ENCODE measurements at places on chromosomes 6 and 20.

DNA sequence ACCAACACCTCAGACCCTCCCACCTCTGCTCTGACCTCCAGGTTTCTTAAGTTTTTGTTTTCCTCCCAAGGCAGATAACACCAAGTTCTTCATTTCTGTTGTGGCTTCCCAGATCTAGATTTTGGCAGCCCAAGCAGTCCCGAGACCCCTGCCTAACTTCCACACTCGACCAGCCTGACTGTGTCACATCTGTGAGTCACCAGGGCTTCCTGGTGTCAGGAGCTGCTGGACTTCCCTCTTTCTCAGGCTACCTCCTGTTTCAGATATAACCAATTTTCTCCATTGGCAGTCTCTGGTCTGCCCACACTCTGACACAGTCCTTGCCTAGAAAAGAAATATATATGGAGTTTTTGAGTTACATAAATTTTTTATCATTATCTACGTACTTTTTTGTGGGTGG lies 46.1 kb upstream of the CCN6 start:
- DNase-seq = no peak

- no peak for DNase-seq
Observed at GRCh38 chr6:25270559-25270958, 8.6 kb upstream of the CARMIL1 start.

DNA sequence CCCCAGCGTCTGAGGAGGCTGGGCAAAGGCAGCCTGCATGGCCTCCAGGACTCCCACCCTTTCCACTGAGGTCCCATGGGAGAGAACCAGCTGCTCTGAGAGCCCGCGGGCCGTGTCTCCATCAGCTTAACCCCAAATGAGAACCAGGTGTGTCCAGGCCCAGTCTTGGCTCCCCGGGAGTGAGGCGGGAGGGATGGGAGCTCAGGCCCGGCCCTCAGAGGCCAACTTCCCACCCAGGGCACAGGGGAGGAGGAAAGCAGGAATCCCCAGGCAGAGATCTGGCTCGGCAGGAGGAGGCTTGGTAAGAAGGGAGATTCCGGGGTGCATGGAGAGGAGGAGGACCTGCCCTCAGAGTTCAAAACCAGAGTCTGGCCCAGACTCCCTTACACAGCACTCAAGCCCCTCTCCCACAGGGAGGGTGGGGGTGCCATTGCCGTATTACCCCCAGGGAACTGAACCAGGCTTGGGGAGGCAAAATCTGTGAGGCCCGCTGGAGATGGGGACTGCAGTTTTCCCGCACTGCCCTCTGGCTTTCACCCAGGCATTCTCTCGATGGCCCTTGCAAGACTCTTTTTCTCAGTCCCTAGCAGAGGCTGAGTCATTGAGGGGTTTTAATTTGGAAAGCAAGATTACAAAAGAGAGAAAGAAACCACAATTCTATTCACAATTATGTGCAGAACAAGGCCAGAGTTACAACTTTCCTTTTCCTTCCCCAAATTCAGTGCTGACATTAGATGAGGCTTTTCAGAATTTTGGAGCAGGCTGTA lies 17.1 kb downstream of the FOXF2 start:
- no peak for DNase-seq

- no peak for DNase-seq
Observed at GRCh38 chr6:13180538-13180937, 147.8 kb downstream of the TBC1D7 start.

GRCh38 chr6:112842330-112842685 lies 495.2 kb downstream of the RFPL4B start:
- DNase-seq = no peak

DNA sequence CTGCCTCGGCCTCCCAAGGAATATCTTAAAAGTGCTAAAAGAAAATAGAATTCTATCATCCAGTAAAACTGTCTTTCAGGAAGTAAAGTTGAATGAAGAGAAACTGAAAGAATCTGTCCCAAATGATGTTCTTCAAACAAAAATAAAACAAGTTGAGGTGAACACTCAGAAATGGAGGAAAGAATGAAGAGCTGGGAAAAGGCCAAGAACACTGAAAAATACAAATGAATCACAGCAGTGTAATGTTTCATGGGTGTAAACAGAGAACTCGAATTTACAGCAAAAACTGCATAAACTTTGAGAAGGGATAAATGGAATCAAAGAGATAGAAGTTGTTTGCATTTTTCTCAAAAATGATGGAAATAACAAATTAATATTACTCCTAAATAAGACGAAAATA lies 317.3 kb downstream of the TAF4 start:
- no peak for DNase-seq

DNA sequence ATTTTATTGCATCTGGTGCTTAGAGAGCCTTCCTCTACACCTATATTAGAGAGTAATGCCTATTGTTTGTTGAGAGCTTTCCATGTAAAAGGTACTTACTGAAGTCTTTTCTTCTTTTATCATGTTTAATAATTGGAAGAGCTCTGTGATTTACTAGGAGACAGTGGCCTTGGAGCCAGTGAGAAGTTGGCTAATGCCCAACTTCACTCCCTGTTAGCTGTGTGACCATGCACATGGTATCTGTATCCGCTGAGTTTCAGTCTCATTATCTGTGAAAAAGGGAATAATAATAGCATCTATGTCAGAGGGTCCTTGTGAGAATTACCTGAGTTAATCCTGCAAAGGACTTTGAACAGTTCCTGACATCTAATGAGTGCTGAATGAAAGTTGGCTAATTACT lies 105.0 kb downstream of the CD109 start:
- no peak for DNase-seq

GRCh38 chr6:146861029-146861563 lies 262.3 kb downstream of the ADGB start:
- DNase-seq = no peak

GRCh38 chr20:44688053-44688625 lies 27.0 kb upstream of the CCN5 start:
- no peak for DNase-seq

DNA sequence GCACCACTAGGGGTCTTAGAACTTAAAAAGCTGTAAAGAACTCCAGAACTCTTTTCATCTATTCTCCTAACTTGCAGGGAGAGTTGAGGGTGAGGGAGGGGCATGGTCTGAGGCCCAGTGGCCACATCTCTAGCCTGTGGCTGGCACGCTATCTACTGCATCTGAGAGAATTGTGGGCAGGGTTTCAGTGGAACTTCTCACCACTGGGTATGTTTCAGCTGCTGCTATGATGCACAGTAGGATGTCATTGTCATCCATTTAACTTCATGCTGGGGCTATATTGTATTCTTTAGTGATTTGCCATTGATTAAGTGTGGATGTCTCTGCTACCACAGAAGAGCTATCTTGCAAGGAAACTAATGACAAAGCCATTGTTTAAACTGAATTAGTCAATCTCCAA lies 4.5 kb downstream of the TMEM14A start:
- DNase-seq = no peak
